CD4-positive, alpha-beta memory T cell (primary cell): ENCODE measurements at places on chromosomes 5 and 9.

DNA sequence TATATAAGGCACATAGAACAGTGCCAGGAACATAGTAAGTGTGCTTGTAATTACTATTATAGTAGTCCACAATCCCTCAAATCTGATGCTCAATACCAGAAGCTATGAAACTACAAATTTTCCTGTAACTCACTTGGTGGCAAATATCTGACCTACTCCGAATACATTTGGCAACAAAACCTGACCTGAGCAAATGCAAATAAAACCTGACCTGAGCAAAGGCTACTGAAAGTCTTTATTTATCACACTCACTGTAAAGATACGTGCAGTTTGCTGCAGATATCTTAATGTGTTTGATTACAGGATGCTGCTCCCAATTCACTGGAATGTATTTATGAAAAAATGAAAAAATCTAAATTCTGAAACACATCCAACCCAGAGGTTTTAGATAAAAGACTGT lies 7.1 kb downstream of the MEGF9 start:
- no peak for DNase-seq

- no peak for DNase-seq
These were observed 1020.4 kb downstream of the CDH18 start for GRCh38 chr5:18967637-18968036.

- no peak for DNase-seq
These were observed 139.5 kb downstream of the KDM4C start for GRCh38 chr9:6897207-6897822.

GRCh38 chr5:33726422-33727165 lies 165.2 kb downstream of the ADAMTS12 start:
- no peak for DNase-seq

DNA sequence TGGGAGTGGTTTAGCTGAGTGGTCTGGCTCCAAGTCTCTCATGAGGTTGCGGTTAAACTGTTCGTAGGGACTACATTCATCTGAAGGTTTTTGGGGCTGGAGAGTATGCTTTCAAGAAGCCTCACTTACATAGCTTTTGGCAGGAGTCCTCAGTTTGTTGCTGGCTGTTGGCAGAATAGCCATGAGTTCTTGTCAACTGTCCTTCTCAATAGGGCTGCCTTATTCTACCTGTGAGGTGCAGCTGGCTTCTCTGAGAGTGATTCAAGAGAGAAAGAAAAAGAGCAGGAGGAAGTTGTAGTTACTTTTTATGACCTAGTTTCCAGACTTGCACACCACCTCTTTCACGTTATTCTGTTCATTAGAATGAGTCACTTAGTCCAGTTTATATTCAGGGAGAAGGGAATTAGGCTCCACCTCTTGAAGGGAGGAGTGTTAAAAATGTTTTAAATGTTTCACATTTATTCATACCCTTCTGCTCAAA lies 33.2 kb downstream of the YTHDC2 start:
- DNase-seq = no peak

DNA sequence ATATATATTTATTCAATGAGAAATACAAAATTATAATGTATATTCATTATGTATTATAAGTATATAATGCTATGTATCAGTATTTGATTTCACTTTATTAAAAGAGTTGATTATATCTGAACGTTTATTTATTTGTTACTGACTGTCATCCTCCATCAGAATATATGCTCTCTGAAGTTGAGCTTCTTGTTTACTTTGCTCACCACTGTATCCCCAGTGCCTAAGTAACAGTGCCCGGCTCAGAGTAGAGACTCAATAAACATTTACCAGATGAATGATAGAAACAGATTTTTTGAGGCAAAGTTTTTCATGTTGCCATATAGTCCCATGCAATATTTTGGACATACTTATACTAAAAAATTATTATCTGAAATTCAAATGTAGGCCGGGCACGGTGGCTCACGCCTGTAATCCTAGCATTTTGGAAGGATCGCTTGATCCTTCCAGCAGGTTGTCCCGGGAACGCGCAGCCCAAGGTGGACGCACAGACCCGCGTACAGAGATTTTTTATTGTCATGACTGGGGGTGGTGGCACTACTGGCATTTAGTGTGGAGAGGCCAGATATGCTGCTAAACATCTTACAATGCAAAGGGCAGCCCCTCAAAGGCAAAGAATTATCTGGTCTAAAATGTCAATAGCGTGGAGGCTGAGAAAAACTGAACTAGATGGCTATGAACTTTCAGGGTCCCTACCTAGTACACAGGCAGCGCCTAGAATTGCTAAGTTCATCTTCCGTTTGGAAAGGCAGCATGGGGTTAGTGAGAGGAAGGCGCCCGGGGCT lies 761 bp upstream of the DNAJC25 start:
- DNase-seq = no peak

DNA sequence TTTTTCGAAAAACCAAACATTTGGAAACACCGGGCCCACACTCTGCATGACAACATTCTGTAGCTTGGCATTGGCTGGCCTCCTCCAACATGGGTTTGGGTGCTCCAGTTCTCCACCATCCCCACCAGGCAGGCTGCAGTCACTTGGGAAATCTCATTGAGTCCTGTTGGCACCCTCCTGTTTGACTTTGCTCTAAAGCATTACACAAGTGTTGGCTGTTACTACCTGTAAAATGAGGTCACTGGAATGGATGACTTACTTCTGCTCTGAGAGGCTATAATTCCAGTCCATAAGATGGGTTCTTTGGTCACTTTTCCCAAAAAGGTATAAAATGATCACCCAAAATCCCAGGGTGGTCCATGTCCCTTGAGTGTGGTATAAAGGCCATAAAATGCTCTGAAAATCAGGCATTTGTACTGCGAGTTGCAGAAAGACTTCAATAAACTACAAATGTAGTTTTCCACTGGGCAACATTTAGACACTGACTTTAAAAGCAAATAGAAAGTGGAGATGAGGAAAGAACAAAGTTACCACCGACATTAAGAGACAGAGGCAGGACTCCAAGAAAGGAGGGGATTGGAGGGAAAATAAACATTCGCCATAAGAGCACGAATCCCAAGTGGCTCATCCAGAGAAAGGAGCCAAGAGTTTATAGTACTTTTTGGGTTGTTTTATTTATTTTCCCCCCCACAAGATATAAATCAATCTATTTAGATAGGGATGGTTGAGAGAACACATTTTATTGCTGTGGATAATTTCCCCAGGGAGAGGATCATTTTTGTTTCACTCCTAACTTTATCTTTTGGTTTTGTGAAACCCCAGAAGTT lies 295.1 kb downstream of the TLE1 start:
- no peak for DNase-seq

DNA sequence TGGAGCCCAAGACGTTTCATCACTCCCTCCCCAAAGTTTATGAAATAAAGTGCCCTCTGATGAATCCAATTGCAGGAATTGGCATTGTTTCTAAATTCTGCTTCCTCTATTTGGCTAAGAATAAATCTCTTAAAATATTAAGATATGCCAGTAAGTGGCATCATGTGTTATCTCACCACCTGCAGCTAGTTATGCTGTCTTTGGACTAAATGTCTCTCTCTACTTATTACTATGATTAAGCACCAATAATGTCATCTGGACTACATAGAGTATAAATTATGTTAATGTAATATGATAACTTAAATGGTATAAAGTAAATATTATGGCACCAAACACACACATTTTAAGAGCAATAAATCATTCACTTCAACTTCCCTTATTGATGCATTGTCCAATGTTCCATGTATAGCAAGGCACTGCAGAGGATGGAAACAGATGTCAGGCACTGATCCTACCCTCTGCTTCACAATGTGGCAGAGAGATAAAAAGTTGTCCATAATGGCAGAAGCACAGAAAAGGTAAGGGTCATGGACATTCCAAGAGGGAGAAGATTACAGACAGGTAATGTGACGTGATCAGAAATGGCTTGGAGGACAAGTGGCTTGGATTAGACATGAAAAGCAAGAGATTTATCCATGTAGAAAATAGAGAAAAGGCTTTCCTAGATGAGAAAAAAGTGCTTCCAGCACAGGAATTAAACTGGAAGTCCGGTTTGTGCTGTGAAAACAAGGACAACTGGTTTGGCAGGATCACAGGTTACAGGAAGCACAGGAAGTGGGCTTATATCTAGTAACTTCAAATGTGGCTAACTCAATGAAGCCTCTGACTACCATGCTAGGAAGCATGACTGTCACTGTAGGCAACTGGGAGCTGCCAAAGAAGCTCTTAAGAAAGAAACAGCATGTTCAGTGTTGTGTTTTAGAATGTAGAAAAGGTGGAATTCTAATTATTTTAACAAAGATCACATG lies 26.7 kb downstream of the MARCHF11 start:
- no peak for DNase-seq

DNA sequence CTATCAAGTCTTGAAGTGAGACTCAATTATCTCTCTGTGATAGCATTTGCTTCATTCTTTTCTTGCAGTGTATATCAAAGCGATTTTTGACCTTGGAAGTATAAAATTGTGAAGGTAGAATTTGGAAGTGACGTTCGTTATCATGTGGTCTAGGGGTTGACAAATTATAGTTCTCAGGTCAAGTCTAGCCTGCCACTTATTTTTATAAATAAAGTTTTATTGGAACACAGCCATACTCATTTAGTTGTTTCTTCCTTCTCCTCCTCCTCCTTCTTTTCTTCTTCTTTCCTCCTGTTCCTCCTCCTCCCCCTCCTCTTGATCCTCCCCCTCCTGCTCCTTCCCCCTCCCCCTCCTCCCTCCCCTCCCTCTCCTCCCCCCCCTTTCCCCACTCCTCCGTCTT lies 38.0 kb downstream of the LRRTM2 start:
- DNase-seq = no peak

DNA sequence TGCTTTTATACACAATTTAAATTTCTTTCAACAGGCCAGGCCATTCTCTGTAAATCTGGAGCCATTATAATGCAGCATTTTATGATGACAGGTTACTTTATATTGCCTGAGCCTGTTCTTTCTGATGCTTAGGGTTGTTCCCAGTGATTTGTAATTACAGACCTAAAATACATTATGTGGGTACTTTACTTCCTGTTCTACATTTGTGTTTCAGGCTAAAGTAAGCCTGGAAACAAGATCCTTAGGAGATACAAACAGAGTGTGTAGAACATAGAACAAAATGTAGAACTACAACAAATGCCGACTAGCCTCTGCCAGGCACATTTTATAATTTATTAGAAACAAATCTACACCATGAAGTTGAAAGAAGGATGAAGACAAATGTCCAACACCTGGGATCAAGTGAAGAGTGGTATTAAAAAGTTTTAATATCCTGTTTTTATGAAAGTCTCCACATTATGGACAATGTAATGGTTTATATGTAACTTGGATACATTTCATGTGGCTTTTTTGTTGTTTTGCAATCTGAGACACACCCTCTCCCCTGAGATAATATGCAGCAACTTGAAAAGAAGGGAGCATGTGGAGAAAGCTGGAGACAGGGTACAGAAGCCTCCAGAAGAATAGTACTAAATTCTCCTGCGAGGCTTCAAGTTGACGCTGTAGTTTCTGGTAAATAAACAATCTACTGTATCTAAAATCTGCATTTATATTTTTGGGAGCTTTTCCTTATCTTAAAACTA lies 46.9 kb downstream of the VCAN start:
- no peak for DNase-seq

- DNase-seq = no peak
These were observed 278.5 kb downstream of the TAF11L14 start for GRCh38 chr5:17912794-17913193.

GRCh38 chr5:36842087-36842486 lies 34.5 kb upstream of the NIPBL start:
- DNase-seq = no peak

- no peak for DNase-seq
These were observed 23.3 kb upstream of the ABLIM3 start for GRCh38 chr5:149117970-149118369.

DNA sequence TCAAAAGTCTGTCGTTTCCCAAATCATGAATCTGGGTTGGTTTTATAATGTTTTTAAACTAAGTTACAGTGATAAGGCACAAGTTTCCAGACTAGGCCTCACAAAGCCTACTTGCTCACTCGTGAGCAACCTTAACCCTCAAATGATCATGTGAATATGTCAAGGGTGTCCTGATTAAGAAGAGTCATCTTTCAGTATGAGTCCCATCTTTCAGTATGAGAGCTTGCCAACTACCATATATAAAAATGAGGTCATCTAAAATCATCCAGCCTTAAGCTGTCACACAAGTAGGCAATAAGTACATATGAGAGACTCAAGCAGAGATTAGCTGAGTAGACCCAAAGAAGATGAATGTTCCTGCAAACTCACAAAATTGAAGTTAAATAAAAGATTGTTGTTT lies 668.4 kb upstream of the FAM174A start:
- DNase-seq = no peak

DNA sequence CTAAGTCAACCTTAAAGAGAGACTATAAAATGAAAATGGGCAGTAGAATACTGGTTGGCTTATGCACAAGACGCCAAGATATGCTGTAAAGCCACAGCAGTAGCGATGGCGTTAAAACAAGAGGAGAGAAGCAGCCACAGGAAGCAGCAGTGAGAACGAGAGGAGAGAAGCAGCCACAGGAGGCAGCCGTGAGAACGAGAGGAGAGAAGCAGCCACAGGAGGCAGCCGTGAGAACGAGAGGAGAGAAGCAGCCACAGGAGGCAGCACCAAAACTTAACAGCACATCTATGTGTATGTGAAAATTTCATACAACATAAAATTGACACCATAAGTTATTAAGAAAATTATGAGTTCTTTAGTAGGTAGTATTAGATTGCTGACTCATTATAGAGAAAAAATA lies 2318.6 kb upstream of the ACO1 start:
- no peak for DNase-seq

GRCh38 chr5:95697781-95698681 lies 15.2 kb upstream of the SPATA9 start:
- DNase-seq = no peak
